Sigmoid colon (tissue), 7 donors: ENCODE measurements at places on chromosomes 12 and 14. TPM values are rescaled to one million over a fixed set of nuclear protein-coding genes. Genes with fewer than 3 reads are reported as not detected.
A peak's percentile ranks its signal among the peaks of the same experiment; 100 is the strongest.

- peaks cover 16% of the 10 kb centered on the region for H3K36me3 ChIP-seq
- H3K27ac ChIP-seq: no peak overlapping the region
- no peaks in the 10 kb centered on the region for H3K4me1 ChIP-seq
- H3K27me3 ChIP-seq: no peaks in the 10 kb centered on the region
- H3K4me3 ChIP-seq: no peak overlapping the region
Observed at GRCh38 chr12:48781750-48782456, 7.0 kb downstream of the ADCY6 start.

GRCh38 chr12:64510667-64511066 lies 58.7 kb downstream of the TBK1 start:
- H3K4me3 ChIP-seq: no peak overlapping the region
- no peaks in the 10 kb centered on the region for H3K4me1 ChIP-seq
- H3K27ac ChIP-seq: no peak overlapping the region
- no peaks in the 10 kb centered on the region for H3K36me3 ChIP-seq
- DNase-seq: no peak
- no peaks in the 10 kb centered on the region for H3K27me3 ChIP-seq

DNA sequence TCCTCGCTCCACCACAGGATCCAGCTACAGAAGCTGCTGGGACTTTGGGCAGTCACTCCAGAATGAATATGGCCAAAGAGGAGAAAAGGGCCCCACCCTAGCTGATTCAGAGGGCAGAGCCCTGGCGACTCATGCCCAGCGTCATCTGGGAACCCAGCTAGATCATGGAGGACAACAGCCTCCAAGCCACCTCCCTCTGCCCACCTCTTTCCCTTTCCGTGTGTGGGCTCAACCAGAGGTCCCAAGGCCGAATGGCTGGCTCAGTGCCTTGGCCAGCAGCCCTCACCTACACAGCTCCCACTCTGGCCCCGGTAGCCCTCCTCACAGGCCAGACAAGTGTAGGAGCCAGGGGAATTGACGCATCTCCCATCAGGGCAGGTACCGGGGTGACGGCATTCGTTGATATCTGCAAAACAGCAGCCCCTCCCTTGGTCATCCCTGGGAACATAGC lies 17.4 kb downstream of the ISCA2 start:
- no peak overlapping the region for H3K4me3 ChIP-seq
- no peak overlapping the region for H3K27ac ChIP-seq
- H3K4me1 ChIP-seq: no peaks in the 10 kb centered on the region
- DNase-seq: peak; percentile 54

- H3K27ac ChIP-seq: no peak overlapping the region
- H3K4me1 ChIP-seq: no peaks in the 10 kb centered on the region
- H3K4me3 ChIP-seq: no peak overlapping the region
- no peak for DNase-seq
- no peaks in the 10 kb centered on the region for H3K36me3 ChIP-seq
Observed at GRCh38 chr12:91901381-91902074, 244.1 kb downstream of the BTG1 start.

GRCh38 chr14:94675036-94675435 lies 62.8 kb downstream of the SERPINA3 start:
- no peaks in the 10 kb centered on the region for H3K4me1 ChIP-seq
- H3K27ac ChIP-seq: no peak overlapping the region
- H3K27me3 ChIP-seq: no peaks in the 10 kb centered on the region
- H3K4me3 ChIP-seq: no peak overlapping the region

DNA sequence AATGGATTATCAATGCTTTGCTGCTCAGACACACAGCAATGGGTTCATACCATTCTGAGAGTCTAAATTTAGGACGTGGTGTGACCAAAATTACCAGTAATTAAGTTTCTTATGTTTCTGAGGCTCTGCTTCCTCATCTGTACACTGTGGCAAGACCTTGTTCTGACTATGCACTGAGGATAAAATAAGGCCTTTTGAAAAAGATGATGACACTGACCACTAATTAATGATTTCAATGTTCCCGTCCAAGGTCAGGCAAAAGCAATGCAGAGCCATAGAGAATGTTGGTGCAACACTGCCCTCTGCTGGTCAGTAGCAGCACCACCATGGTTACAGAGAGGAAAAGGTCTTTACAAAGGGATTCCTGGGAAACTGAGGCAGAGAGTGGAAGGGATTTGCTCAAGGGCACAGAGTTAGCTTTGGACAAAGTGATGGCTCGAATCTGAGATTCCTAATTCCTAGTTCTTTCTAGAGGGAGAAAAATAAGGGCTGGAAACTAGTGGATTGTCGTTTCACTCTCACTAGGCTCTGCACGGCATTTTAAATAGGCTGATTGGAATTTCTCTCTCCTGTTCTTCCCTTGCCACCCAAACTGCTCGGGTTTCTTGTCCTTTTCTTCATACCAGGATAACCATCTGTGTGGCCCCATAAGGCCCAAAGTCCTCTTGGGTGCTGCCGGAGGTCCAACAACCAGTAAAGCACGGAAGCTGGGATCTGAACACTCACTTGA lies 22.3 kb upstream of the P2RX7 start:
- H3K4me3 ChIP-seq: no peak overlapping the region
- peak; percentile 74 for DNase-seq
- H3K36me3 ChIP-seq: no peaks in the 10 kb centered on the region
- H3K27me3 ChIP-seq: no peaks in the 10 kb centered on the region

DNA sequence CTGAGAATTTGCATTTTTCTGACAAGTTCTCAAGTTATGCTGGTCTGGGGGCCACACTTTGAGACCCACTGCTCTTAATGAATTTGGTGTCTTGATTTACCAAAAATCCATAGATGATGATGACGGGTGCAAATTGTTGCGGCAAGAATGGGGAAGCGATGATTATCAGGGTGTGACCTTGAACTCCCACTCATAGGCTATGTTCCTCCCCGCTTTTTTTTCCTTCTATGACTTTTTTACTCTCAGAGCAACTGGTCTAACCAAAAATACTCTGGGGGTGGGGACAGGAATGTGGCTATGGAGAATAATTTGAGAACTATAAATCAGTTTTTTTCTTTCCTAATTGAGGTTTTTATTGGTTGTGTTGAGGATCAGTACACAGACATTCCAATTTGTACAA lies 83.6 kb downstream of the PPFIBP1 start:
- no peak overlapping the region for H3K27ac ChIP-seq
- H3K36me3 ChIP-seq: no peaks in the 10 kb centered on the region
- no peaks in the 10 kb centered on the region for H3K27me3 ChIP-seq
- no peak overlapping the region for H3K4me3 ChIP-seq
- no peak for DNase-seq
- no peaks in the 10 kb centered on the region for H3K4me1 ChIP-seq

GRCh38 chr12:130254461-130255276 lies 83.0 kb upstream of the PIWIL1 start:
- no peaks in the 10 kb centered on the region for H3K27me3 ChIP-seq
- no peak overlapping the region for H3K27ac ChIP-seq
- no peaks in the 10 kb centered on the region for H3K4me1 ChIP-seq
- no peak overlapping the region for H3K4me3 ChIP-seq

DNA sequence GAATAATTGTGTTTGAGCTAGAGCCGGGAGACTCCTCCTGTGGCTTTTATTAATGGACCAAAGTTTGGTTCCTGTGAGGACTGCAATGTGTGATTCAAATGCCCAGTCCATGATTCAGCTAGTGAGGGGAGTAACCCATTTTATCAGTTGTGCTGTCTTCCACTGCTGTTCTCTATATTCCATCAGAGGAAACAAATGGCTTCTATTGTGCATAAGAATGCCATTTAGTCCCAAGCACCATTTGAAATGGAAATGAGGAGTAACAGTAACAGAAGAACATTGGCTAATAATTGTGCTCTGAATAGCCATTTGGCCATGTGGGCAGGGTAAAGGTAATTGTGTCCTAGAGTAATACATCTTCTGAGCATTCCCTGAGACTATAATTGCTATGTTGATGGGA lies 642.7 kb downstream of the DIO2 start:
- H3K4me3 ChIP-seq: no peak overlapping the region
- H3K36me3 ChIP-seq: no peaks in the 10 kb centered on the region
- no peak for DNase-seq

GRCh38 chr12:53504004-53504920 lies 3.0 kb downstream of the NPFF start:
- H3K27ac ChIP-seq: no peak overlapping the region
- peak; percentile 66 for DNase-seq
- no peaks in the 10 kb centered on the region for H3K27me3 ChIP-seq
- no peak overlapping the region for H3K4me3 ChIP-seq

DNA sequence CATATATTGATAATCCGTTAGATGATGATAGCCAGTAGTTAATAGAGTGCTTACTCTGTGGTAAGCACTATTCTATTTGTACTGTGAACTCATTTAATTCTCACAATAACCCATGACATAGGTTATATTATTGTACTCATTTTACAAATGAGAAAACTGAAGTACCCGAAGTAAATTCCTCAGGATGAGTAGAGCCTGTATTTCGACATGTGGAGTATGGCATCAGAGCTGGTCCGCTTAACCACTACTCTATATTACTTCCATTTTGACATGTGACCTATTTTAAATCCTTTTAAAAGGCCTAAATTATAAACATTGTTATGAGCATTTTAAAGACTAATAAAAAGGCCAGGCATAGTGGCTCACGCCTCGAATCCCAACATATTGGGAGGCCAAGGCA lies 8.0 kb upstream of the RAP1B start:
- no peak for DNase-seq
- no peaks in the 10 kb centered on the region for H3K27me3 ChIP-seq
- H3K4me3 ChIP-seq: no peak overlapping the region
- H3K27ac ChIP-seq: no peak overlapping the region
- no peaks in the 10 kb centered on the region for H3K36me3 ChIP-seq

DNA sequence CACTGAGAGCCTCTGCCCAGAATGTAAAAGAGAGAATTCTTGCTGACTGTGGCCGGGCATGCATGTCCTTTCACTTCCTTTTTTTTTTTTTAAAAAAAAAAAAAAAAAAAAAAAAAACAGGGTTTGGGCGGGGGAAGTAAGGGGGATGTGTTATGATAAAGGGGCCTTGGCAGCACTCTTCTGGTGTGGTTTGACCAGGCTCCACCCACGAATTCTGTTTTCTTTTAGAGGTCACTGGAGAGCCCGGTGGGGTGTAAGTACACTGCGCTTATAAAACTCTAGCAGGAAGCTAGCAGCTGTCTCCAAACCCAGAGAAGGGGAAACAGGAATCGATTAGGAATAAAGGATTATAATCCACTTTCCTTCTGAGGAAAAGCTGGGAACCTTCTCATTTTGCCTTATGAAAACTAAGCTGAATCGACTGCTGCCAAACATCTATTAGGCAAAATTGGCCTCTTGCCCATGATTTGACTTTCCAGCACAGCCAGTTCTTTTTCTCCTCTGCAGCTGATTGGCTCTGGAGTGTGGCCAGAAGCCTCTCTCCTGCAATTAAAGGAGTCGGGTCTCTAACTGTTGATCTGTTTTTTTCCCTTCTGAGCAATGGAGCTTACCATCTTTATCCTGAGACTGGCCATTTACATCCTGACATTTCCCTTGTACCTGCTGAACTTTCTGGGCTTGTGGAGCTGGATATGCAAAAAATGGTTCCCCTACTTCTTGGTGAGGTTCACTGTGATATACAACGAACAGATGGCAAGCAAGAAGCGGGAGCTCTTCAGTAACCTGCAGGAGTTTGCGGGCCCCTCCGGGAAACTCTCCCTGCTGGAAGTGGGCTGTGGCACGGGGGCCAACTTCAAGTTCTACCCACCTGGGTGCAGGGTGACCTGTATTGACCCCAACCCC lies 27.7 kb upstream of the HIGD1C start:
- peak overlapping the region; percentile 64 for H3K4me3 ChIP-seq
- no peaks in the 10 kb centered on the region for H3K27me3 ChIP-seq
- H3K4me1 ChIP-seq: peaks cover 57% of the 10 kb centered on the region

GRCh38 chr12:56258820-56259183 lies 618 bp upstream of the ANKRD52 start:
- peaks cover 26% of the 10 kb centered on the region for H3K4me1 ChIP-seq
- DNase-seq: no peak
- peak overlapping the region; percentile 80 for H3K4me3 ChIP-seq
- H3K36me3 ChIP-seq: peaks cover 18% of the 10 kb centered on the region
- H3K27ac ChIP-seq: peak overlapping the region; percentile 96

GRCh38 chr14:105878554-105878953 lies 352.2 kb downstream of the TMEM121 start:
- H3K4me1 ChIP-seq: no peaks in the 10 kb centered on the region
- no peaks in the 10 kb centered on the region for H3K36me3 ChIP-seq
- H3K4me3 ChIP-seq: no peak overlapping the region
- no peak overlapping the region for H3K27ac ChIP-seq

- no peak overlapping the region for H3K4me3 ChIP-seq
- H3K27ac ChIP-seq: no peak overlapping the region
- no peaks in the 10 kb centered on the region for H3K27me3 ChIP-seq
- no peaks in the 10 kb centered on the region for H3K36me3 ChIP-seq
- no peak for DNase-seq
Observed at GRCh38 chr12:80894179-80894578, 43.6 kb downstream of the LIN7A start.

NPFF gene
- total RNA-seq: not detected

GALNT6 gene
- 1.6 TPM for total RNA-seq

TCL1B gene
- total RNA-seq: not detected

MUCL1 gene
- not detected for total RNA-seq

CCDC175 gene
- not detected for total RNA-seq

FOXA1 gene
- not detected for total RNA-seq

CKB gene
- total RNA-seq: 1,641 TPM

COL2A1 gene
- total RNA-seq: not detected

RAD9B gene
- 0.71 TPM for total RNA-seq
